Pulmonary artery endothelial cell (primary cell): ENCODE measurements at places on chromosomes 11 and 22.

- DNase-seq, result no peak
Measured at GRCh38 chr11:11036848-11037732, 179.2 kb upstream of the ZBED5 start.

DNA sequence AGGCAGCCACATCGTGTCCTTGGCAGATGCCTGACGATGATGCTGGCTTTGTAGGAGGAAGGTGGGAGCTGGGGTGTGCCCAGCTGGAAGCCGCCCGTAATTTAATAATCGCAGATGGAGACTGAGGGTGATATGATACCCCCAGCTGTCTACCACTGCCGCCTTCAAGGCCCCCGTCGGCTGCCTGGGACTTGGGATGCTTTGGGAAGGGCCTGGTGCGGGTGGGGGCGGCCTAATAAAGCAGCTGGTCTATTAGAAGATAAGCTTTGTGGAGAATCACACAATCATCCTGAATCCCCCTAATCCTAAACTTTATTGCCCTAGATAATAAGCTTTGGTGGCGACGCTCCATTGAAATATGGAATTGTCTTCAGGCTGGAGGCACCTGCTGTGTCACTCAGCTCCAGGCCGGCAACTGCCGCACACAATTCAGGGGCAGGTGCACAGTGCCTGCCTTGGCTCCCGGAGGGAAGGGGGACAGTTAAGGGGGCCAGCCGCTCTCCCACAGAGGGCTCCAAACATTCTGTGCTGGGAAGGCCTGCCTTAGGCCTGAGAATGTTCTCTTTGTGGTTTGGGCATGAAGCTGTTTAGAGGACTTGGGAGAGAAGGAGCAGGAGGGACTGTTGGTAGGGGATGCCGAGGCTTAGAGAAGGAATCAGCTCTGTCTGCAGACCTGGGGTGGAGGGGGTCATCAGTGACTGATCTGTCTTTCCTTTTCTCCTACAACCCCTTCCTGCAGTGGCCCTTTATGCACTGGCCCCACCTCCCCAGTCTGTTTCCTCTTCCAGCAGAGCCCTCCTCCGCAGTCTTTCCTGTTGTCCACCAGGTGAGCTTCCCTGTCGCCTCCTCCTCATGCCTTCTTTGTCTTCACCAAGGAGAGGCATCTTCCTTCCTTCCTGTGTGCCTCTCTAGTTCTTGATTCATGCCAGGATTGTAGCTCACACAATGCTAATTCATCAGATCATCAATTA, 65.3 kb downstream of the ARL14EP start:
- DNase-seq, result no peak

- DNase-seq, result no peak
Measured at GRCh38 chr11:78244546-78245255, 56.0 kb downstream of the USP35 start.

DNA sequence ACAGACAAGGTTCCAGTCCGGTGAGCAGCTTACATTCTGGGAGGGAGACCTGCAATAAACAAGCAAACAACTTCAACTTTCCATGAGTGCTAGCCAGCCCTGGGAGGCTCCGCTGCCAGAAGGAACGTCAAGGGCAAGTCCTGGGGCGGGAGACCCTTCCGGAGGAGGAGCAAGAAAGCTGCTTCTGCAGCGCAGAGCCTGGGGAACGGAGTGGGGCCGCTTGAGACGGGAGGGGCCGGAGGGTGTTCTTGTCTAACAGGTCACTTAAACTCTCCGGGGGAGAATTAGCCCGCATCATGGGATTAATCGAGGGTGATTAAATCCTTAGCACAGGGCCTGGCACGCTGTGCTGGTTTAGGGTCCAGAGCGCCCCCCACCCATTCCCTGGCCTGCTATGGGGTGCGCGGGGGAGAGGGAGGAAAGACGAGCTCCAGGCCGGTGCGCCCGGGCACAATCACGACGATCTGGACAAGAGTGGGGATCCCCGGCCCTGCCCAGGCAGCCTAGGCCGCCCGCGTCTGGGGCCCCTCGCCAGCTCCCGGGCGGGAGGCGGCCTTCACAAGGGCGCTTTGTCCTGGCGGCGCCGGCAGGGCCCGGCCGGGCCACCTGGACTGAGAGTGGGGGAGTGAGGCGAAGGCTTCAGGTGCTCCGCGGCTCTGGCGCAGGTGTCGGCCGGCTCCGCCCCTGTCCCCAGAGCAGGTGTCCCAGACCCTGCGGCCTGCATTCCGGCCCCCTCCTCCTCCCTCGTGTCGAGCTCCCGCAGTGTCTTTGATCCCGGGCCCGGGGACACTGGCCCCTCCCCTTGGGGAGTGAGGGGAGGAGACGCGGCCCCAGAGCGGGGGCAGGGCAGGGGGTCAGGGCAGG, 663 bp upstream of the LARGE2 start:
- DNase-seq, result no peak

GRCh38 chr22:31084811-31085492, 3.8 kb downstream of the SMTN start:
- DNase-seq, result no peak

DNA sequence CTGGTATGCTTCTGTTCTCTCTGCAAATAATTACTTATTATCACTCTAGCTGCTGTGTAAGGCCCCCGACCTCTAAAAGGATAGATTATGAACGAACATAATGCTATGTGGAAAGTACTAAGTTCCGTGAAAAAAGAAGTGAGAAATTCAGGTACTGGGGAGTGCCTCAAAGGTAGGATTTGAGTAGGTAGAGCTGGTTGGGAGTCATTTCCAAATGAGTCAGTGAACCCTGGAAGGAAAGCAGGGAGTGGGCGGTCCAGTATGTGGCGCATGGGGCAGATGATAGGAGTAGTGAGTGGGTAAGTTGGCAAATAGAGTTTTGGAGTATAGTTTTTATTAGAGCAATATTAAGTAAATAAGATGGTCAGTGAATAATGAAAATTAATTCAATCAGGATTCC, 2.4 kb downstream of the ZC3H12C start:
- no peak for DNase-seq

DNA sequence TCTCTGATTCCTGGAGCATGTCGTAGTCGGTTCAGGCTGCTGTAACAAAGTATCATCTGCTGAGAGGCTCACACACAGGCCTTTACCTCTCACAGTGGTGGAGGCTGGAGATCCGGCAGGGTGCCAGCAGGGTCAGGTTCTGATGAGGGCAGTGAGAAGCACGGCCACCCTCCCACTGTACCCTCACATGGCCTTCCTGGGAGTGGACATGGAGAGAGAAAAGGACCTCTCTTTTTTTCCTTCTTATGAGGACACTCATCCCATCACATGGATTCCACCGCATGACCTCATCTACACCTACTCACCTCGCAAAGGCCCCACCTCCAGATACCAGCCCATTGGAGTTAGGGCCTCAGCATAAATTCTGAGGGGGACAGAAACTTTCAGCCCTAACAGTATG, 99.5 kb downstream of the BCR start:
- no peak for DNase-seq

DNA sequence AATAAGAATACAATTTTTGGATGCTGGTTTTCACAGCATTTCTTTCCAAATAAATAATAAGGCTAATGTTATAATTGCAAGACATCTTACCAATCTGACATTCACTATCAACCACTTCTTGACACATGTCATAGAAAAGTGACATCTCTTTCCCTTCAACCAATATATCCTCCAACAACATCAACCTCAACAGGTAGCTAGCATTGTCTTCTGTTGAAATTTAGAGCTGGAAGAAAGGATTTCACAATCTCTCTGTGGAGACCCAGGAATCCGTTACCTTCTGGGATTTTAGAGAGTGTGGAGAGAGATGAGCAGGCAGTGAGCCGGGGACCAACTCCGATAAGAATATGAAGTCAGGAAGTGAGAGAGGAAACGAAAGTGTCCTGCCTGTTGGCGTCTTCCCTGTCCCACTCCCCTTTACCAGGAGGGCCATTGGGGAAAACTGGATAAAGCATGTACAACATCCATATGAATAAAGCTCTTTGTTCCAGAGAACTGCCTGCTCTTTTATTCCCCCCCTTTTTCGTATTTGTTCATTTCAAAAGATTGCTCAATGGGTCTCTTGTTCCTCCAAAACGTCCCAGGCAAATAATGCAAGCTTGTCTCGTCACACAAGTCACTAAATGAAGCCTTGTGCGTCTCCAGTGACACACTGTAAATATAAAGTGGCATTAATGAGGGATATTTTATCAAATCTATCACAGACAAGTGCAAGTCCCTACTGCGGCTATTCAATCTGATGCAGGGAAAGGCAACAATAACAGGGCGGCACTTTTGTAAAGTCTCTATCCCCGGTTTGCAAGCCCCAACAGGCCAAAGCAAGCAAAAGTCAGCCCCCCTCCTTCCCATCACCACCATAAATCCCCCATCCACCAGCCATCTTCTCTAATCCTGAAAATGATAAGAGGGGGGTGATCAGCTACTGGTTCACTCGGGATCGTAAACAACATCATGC, 3.4 kb downstream of the CADM1 start:
- no peak for DNase-seq

- DNase-seq, result peak; percentile 4
Measured at GRCh38 chr11:88886796-88887195, 179.0 kb downstream of the GRM5 start.

DNA sequence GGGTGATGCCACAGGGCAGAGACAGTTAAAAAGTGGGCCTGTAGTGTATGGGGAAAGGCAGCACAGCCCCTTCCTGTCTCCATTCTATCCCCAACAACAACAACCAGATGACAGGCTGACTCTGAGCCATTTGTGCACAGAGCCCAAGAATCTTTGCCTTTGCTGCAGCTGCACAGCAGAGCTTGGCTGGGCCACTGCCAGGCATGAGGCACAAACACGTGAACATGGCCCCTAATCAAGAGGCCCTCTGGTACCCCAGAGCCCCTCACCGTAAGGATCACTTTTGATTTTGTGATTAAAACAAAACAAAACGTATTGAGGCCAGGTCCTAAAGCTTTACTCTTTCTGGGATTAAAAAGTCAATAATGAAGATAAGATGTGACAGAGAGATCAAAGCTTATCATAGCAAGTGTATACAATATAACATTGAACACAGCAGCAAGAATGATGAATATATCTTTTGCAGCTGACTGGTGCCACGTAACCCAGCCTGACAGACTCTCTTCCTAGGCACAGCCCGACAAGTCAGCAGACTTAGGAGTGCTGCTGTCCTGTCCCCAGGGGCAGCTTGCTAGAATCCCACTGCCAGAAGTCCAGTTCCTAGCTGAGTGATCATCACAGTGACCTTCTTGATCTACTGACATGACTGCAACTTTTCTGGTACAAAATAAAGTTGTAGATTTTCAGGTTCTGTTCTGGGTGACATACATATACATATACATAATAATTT, 117.8 kb downstream of the SERGEF start:
- DNase-seq, result no peak
